NCI-H1694 (cell line): ENCODE measurements at places on chromosomes 6 and 20.

DNA sequence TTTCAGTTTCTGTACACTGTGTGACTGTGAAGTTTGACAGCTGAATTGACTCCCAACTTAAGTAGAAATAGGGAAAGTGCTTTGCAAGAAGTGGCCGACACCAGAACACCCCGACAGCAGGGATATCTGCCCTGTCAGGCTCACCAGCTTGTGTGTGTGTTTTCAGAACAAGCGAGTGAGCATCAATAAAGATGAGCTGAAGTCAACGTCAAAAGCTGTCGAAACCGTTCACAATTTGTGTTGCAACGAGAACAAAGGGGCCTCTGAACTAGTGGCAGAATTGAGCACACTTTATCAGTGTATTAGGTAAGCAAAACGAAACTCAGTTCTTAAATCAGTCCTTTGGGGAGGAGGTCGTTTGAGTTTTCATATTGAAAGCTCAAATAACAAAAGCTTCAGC, 10.7 kb downstream of the NELFCD start:
- no peak for DNase-seq

GRCh38 chr6:118808793-118809638, 84.9 kb upstream of the ASF1A start:
- DNase-seq, result no peak

- no peak for DNase-seq
Observed at GRCh38 chr6:33812669-33813068, 8.9 kb upstream of the MLN start.

- DNase-seq, result no peak
Observed at GRCh38 chr6:85494547-85495536, 45.0 kb downstream of the NT5E start.

GRCh38 chr6:150639823-150640331, 40.2 kb downstream of the PLEKHG1 start:
- DNase-seq, result no peak

DNA sequence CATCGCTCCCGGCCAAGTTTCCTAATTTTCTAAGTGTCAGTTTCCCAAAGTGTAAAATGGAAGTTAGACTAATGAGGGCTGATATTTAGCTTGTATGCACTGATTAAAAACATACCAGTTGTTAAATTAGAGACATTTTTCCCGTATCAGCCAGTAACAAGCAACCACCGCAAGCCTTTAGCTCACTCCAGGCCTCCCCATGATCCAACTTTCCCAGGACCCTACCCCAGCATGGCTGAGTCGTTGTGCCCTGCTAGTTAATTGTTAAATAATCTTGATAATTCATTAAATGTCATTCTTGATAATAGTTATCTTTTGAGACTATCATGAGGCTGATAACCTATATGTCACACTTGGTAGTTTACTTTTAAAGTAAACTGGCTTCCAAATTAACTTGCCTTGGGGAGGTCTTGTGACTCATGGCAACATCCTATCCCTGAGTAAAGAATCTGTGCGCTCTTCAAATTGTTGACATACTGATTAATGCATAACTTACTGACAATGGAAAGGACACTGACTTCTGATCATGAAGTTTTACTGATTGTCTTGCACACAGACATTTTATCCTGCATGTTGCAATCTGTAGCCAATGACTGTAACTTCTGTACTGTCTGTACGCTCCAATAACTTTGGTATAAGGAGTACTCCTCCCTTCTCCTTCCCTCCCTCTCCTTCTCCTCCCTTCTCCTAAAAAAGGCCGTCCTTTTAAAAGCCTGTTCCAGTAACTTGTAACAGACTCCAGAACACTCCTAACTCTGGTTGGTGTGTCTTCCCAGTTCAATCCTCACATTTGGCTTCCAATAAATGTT, 6.3 kb upstream of the GTF3C6 start:
- DNase-seq, result no peak

- DNase-seq, result no peak
Observed at GRCh38 chr6:164409309-164410009, 899.9 kb downstream of the C6orf118 start.

DNA sequence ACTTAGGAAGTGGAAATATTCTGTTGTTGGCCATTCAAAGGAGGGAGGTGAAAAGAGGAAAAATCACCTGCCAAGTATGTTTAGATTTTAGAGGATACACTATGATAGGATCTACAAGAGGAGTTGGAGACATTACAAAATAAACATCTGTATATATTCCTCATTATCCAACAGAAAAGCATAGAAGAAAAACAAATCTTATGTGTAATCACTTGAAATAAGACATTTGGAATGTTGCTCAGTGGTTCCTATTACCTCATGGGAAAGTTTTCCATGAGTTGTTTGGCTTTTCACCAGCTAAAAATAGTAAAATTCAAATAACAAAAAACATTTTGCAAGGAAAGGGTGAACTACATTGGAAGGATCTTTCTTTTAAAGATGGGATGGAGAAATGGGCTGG, 76.7 kb upstream of the CARMIL1 start:
- no peak for DNase-seq

- DNase-seq, result no peak
Observed at GRCh38 chr6:144083172-144083571, 12.2 kb downstream of the SF3B5 start.
